Spinal cord (tissue), 10 donors: ENCODE measurements at places on chromosomes 7 and 10. TPM values are rescaled to one million over a fixed set of nuclear protein-coding genes. Genes with fewer than 3 reads are reported as not detected.

The C10orf67 gene
- polyA plus RNA-seq = 1.5 TPM

The DDIT4 gene
- 122 TPM for polyA plus RNA-seq

The TET1 gene
- 6.8 TPM for polyA plus RNA-seq

The FGFR2 gene
- polyA plus RNA-seq = 101 TPM

The PPP1R3C gene
- polyA plus RNA-seq = 23.7 TPM

The TMEM196 gene
- 14.7 TPM for polyA plus RNA-seq

The GPER1 gene
- 9.9 TPM for polyA plus RNA-seq

The BICC1 gene
- 9.7 TPM for polyA plus RNA-seq

The LRMDA gene
- polyA plus RNA-seq = 8.0 TPM

The CHAT gene
- polyA plus RNA-seq = 1.8 TPM

The ANKRD22 gene
- not detected for polyA plus RNA-seq

The CCDC71L gene
- polyA plus RNA-seq = 10.8 TPM

The ODAD2 gene
- 7.0 TPM for polyA plus RNA-seq

The ELOVL3 gene
- 0.42 TPM for polyA plus RNA-seq

The ZNF511 gene
- polyA plus RNA-seq = 25.8 TPM

The UNC5B gene
- polyA plus RNA-seq = 23.8 TPM

The CRYGN gene
- polyA plus RNA-seq = 3.0 TPM

The PLXNA4 gene
- polyA plus RNA-seq = 25.1 TPM

The SUGCT gene
- 3.1 TPM for polyA plus RNA-seq

The OR9A2 gene
- polyA plus RNA-seq = not detected

The PCLO gene
- 36.4 TPM for polyA plus RNA-seq

The AGBL3 gene
- polyA plus RNA-seq = 7.7 TPM

The GJD4 gene
- polyA plus RNA-seq = 0.19 TPM

The FKBP9 gene
- polyA plus RNA-seq = 89.9 TPM

The TUBAL3 gene
- not detected for polyA plus RNA-seq

The MRC1 gene
- 3.4 TPM for polyA plus RNA-seq

The IL6 gene
- 0.35 TPM for polyA plus RNA-seq

The SSC4D gene
- 4.3 TPM for polyA plus RNA-seq

The HOXA3 gene
- 29.2 TPM for polyA plus RNA-seq

The CFAP69 gene
- polyA plus RNA-seq = 11.3 TPM

The CYTH3 gene
- polyA plus RNA-seq = 41.9 TPM

The PGAM2 gene
- 13.6 TPM for polyA plus RNA-seq

The ADCYAP1R1 gene
- polyA plus RNA-seq = 253 TPM

The VSTM4 gene
- polyA plus RNA-seq = 19.2 TPM

The ENTPD1 gene
- polyA plus RNA-seq = 29.4 TPM

The CPXM2 gene
- polyA plus RNA-seq = 22.6 TPM

The HPSE2 gene
- polyA plus RNA-seq = 1.1 TPM

The SPDYE9 gene
- 1.6 TPM for polyA plus RNA-seq

The UCMA gene
- polyA plus RNA-seq = 0.42 TPM

The CCDC136 gene
- polyA plus RNA-seq = 193 TPM

The GPRIN2 gene
- polyA plus RNA-seq = 10.7 TPM

The SRGN gene
- 27.5 TPM for polyA plus RNA-seq

The PRXL2A gene
- 151 TPM for polyA plus RNA-seq

The COL26A1 gene
- polyA plus RNA-seq = 39.7 TPM

The BMPER gene
- 31.9 TPM for polyA plus RNA-seq

The SH3PXD2A gene
- 33.2 TPM for polyA plus RNA-seq

The BUD23 gene
- 107 TPM for polyA plus RNA-seq

The TRPV5 gene
- not detected for polyA plus RNA-seq

The AVL9 gene
- 30.4 TPM for polyA plus RNA-seq

The TNS3 gene
- 88.2 TPM for polyA plus RNA-seq

The FAM25G gene
- not detected for polyA plus RNA-seq

The DNAJC12 gene
- polyA plus RNA-seq = 25.4 TPM

The PRF1 gene
- 0.16 TPM for polyA plus RNA-seq

The NPY gene
- 49.6 TPM for polyA plus RNA-seq

The CLRN3 gene
- polyA plus RNA-seq = 0.18 TPM

The UPK3BL2 gene
- 40.3 TPM for polyA plus RNA-seq

The ASB4 gene
- 0.65 TPM for polyA plus RNA-seq

The RAMP3 gene
- 9.4 TPM for polyA plus RNA-seq

The AKR1D1 gene
- polyA plus RNA-seq = not detected

The MUC12 gene
- polyA plus RNA-seq = 1.9 TPM
